ENCODE measurements at places on chromosomes 6 and 20.

DNA sequence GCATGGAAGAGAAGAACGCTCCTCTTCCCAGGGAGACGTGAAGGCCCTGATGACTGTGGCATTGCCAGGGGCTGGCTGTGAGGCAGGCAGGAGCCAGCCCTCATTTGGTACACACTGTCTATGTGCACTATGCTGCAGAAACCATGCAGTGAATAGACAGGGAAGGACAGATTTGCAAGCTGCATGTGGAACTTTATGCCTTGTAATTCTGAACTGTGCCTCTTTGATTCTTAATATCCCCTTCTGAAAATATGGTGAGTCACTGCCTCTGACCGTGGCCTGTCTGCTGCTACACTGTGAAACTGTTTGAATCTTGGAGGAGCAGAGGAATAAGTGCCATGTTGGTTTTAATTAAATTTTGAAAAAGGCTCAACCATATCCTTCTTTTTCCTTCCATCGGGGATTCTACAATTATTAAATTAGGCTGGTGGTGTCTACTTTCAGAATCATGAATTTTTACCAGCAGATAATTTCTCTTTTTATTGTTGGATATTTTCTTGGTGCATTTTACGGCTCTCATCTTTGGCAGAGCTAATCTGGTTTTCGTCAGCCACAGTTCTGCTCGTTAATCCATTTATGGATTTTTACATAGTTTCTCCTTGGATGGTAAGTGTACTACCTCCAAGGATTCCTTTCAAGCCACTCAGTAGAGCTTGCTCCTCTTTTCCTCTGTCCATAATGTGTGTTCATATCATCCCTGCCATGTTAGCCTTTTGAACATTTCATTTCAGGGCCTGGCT, 301.0 kb upstream of the SLC35B3 start:
- DNase-seq, result peak; percentile 41

DNA sequence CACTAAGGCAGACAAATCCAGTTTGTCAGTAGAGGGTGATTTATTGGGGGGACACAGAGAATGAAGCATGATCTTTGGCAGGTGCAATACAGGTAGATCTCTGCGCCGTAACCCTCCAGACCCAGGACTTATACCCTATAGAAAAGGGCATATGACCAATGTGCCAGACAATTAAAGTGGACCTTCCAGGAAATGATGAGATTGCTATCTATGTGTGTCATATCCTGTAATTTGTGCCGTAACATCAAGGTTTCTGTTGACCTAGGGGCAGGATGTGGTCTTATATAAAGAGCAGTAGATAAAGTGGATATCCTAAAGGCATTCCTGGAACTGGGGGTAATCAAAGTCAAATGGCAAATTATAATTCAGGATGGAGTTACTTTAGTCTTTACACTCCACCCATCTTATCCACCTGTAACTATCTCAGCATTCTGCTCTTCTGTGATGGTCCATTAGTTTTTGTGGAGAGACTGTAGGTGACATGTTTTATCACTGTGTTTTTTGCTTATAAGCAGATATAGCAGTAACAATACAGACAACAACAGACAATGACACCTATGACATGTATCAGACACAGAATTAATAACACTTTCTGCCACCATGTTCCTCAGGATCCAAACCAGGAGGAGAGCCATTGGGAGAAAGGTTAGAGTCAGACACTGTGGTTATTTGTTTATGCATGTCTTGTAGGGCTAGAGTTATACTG, 43.1 kb upstream of the ZNF337 start:
- DNase-seq, result no peak

GRCh38 chr6:2196079-2196679, 49.2 kb downstream of the GMDS start:
- peak; percentile 8 for DNase-seq

- no peak for DNase-seq
These were observed 19.4 kb downstream of the ESF1 start for GRCh38 chr20:13765299-13765698.

GRCh38 chr20:44644667-44645131, 6.8 kb downstream of the ADA start:
- no peak for DNase-seq

GRCh38 chr6:13140980-13141379, 187.4 kb downstream of the TBC1D7 start:
- DNase-seq, result no peak

DNA sequence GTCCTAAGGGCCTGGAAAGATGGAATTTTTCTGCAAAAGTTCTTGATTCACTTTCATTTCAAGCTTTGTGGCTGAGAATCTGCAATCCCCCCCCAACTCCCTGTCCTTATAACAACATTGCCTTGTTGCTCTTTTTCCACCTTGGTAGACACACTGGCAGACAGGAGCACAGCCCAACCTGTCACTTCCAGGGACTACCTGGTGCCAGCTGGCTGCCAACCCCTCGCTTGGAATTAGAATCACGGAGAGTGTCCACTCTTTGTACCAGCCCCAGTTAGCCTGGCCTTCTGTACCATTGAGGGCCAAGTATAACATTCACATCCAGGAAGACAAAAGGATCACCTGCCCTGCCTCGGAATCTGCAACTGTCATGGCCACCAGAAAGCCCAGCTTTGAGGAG, 74.7 kb downstream of the POPDC3 start:
- DNase-seq, result no peak

DNA sequence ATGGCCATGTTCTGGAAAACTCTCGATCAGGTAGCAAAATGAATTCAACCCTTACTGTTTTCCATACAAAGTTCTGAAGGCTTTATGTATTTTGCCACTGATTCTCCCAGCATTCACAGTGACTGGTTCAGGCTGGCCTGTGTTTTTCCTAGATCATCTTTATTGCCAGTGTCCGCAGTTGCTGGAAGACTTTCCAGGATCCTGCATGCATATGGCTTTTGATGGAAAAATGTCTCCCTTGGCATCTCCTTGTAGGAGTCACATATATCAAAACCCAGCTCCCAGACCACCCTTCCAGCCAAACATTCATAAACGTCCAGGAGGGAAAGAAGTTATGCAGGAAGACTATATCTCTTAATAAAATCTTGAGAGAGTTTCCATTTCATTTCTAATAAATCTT, 588.8 kb downstream of the MAFB start:
- DNase-seq, result no peak

GRCh38 chr6:99761711-99762110, 155.1 kb downstream of the PRDM13 start:
- no peak for DNase-seq

DNA sequence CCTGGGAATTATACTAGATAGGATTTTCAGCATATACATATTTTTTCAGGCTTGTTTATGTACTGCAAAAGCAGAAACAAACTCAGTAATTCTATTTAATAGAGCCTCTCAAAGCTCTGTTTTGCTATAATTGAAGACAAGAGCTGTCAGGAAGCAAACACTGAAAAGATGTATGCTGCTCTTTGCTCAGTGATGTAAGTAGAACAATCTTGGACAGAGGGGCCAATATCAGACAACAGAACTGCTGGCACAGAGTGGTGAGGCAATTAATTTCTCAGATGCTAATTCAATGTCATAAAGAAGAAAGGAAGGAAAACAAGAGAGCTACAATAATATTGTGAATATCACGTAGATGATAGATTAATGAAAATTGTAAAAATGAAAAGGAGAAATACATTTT, 663.3 kb upstream of the ADGRB3 start:
- DNase-seq, result no peak

GRCh38 chr6:168115748-168116437, 36.9 kb upstream of the FRMD1 start:
- no peak for DNase-seq

DNA sequence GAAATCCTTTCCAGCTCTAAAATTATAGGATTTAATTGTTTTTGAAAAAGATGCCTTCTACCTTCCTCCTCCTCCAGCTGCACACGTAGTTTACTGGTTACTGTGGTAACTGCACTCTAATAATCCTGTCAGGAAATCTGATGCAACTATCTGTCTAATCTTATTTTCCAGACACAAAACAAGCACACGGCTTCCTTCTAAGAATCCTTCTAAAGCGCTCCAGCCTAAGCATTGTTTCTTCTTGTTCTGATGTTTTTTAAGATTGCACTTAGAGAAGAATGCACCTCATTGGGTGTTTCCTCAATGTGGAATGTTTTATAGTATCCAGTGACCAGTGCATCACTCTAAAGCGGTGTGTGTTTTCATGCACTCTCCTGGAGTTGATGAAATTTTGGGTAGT, 63.6 kb downstream of the CARMIL1 start:
- no peak for DNase-seq

DNA sequence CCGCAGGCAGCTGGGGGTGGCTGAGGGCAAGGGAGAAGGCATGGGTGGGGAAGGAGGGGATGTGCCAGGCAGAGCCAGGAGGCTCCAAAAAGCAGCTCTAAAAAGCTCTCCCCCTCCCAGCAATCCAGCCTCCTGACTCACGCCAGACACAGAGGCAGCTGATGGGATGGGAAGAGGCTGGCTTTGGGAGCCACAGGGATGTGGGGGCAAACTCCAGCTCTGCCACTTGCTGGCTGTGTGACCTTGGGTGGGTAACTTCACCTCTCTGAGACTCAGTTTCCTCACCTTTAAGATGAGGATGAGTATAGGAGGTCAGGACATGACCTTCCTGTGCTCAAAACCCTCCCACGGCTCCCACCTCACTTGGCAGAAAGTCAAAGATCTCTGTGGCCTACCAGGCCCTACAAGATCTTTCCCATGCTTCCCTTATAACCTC, 148.9 kb downstream of the CEBPB start:
- DNase-seq, result no peak

DNA sequence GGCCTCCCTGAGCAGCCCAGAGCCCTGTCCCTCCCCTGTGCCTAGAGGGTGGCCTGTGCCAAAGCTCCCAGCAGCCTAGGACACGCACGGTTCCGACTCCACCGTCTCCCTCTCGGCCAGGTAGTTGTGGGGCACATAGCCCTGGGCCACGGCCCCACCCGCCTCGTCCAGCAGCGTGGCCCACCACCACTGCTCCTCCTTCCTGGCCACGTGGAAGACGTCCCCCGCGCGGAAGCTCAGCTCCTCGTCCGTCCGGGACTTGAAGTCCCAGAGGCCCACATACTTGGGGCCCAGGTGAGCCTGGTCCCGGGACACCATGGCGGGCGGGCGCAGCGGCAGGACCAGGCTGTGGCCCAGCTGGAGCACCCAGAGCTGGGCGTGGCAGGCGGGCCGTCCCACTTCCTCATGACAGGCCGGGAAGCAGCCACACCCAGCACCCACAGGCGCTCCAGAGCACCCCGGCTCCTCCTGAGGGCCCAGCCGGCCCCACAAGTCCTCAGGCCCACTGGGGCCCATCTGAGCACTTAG, at the start of gene PTK6:
Gene PTK6 (minus strand): TSS at position 380 of the 528 bp plus-strand sequence. CDS start 62 bp downstream, at position 318.
- DNase-seq, result no peak

- no peak for DNase-seq
These were observed 153.2 kb downstream of the AIG1 start for GRCh38 chr6:143213859-143214376.

DNA sequence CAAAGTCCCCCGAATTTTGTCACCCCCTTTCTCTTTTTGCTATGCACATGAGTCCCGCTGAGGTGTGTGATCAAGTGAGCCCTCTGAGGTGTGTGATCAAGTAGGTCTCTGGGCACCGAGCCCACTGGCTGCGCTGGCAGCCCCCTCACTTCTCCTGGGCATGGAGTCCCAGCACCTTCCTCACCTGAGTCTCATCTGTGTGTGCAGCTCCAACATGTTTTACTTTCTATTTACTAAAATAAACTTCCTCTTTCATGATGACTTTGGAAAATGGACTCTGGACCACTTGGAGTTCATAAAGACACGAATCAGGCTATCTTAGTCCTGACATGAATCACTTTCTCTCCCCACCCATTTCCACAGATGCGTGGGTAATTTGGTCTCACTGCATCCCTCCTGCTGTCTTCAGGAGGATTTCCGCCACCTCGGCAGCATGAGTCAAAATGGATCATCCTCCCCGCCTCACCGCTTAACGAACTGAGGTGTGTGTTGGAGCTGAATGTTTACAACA, 39.8 kb downstream of the PRDM1 start:
- no peak for DNase-seq

DNA sequence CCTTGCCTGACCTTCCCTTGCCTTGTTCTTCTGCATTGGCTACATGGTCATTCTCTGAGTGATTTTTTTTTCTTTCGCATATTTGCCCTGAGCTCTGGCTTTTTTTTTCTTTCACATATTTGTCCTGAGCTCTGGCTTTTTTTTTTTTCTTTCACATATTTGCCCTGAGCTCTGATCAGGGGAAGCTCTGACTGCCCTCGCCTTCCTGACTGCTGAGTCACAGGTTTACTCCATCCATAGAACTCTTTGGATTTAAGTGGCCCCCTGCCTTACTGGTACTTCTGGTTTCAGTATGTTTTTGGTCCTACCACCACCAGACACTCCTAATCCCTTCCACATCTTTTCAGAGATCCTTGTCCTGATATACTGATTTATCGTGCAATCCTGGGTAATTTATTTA, 201.1 kb downstream of the OGFRL1 start:
- DNase-seq, result no peak

- no peak for DNase-seq
These were observed 194.0 kb downstream of the ARHGAP18 start for GRCh38 chr6:129516005-129516404.

GRCh38 chr6:142302421-142303175, 791 bp downstream of the ADGRG6 start:
- no peak for DNase-seq

DNA sequence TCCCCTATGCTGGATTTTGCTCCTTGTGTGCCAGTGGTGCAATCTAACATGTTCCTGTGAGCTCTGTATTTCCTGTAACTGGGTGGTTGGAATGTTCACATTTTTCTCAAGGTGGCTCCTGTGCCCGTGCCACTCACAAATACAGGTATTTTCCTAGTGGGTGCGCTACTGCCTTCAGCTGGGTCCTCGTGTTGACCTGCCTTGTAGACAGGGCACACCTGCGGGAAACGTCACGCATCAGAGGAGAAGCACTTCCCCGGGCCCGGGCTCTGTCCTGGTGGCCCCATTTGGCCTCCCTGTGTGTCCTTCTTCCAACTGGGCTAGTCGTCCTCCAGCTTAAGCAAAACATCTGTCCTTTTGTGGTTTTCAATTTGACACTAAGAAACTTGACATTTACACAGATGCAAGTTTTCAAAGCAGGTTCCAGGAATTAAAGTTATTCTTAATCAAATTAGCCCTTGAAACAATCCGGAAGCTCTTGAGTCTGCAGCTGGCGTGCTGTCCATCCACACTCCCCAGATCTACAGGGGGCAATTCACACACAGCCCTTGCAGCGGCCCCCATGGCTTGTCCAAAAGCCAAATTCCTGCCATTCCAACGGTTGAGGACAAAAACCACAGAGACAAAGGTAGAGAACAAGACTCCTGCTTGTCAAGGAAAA, 275.1 kb downstream of the CDC5L start:
- DNase-seq, result no peak

GRCh38 chr6:47168180-47168579, 126.0 kb upstream of the ADGRF1 start:
- no peak for DNase-seq

DNA sequence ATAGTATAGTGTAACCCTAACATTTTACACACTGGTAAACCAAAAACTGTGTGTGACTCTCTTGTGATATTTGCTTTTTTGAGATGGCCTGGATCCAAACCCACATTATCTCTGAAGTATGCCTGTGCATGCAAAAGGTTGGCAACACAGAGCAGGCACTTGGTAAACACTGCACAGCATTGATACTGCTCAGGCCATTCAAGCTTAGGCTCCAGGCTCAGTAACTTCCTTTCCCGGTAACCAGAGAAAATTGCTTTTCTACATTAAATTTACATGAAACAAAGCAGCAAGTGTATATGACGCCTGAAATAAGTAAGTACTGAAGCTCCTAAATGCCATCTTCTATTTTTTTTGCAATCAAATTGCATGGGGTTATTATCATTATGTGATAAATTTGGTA, 205.7 kb downstream of the EPM2A start:
- DNase-seq, result no peak

Data from SHP77 treated with DMSO at 0.1 percent for 48 hours (cell line).